ENCODE measurements at places on chromosomes 6 and 20.

DNA sequence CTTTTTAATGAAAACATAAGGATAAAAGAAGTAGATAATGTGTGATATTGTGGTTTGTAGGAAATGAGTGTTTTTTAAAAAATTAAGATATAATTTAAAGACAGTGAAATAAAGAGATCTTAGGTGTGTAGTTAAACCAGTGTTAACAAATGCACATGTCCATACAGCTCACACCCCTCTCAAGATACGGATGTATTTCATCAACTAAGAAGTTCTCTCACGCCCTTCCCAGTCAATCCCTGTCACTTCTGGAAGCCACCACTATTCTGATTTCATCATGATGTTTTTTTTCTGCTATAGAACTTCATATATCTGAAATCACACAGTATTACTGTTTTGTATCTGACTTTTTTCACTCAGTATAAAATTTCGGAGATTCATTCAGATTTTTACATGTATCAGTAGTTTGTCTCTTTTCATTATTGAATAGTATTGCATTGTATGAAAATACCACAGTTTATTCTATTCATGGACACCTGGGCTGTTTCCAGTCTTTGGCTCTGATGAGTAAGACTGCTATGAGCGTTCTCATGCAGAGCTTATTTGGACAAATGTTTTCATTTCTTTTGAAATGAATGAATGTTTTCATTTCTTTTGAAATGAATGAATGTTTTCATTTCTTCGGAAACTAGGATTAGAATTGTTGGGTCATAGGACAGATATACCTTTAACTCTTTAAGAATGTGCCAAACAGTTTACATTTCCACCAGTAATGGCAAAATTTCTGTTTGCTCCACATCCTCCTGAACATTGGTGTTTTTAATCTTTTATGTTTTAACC, 49.7 kb upstream of the ELOVL5 start:
- no peak for DNase-seq

DNA sequence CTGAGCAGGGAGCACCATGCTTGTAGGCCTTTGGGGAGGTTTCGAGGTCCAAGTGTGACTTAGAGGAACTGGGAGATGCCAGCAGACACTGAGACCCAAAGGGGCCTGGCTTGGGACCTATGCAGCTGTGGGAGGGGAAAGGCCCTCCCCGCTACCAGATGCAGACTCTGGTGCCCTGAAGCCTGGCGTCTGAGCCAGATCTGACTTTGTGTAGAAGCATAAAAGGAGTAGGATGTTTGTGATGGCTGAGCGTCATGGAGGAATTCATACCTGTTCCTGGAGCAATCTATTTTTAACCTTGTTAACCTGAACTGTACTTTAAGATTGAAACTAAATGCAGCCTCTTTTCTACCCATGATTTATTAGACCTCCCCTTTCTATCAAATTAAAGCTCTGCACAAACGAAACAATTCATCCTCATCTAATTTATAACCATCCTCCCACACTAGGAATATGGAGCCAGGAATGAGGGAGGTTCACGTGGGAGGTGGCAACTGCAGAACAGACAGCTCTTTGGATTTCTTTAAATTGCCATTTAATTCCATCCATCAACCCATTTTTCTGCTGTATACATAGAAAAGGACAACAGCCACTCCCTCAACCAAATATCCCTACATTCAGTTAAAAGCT, 172.6 kb upstream of the AGPAT4 start:
- DNase-seq, result no peak

- peak; percentile 59 for DNase-seq
These were observed 15.2 kb upstream of the ZNF335 start for GRCh38 chr20:45987108-45987780.

DNA sequence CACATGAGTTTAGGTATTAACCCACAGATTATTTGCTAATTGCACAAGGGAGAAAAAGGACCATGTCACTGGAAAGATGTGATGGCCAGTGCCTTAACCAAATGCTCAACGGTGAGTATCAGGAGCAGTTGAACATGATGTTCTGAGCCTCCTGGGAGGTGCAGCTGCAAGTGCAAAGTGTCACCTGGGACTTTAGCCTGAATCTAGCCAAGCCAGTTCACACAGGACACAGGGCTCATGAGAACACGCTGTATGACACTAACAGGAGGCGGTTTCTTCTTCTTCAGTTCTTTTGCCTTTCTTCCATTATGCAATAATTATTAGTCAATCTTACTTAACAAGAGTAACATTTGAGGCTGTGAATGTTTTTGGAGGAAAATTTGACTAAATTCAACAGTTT, 225.3 kb downstream of the THBS2 start:
- no peak for DNase-seq

GRCh38 chr6:24891004-24891403, 44.8 kb downstream of the RIPOR2 start:
- no peak for DNase-seq

DNA sequence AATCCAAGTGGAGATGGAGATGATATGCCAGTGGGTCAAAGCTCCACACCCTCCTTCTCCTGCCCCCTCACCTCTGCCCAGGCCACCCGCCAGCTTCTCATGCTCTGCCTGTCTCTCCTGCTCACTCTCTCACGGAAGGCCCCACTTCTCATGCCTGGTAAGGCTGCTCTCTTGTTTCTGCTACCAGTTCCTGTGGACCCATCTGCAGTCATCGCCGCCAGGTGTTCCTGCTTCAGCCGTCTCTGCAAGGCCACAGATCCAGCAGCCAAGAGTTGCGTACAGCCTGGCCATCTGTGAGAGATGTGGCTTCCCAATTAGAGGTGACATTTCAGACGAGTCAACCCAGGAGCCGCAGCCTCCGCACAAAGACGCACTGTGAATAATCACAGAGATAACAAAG, 40.8 kb upstream of the NXT1 start:
- DNase-seq, result no peak

- DNase-seq, result peak; percentile 50
These were observed 39.4 kb upstream of the KCNK16 start for GRCh38 chr6:39361657-39362486.

- DNase-seq, result no peak
These were observed 126.3 kb downstream of the CDKAL1 start for GRCh38 chr6:20660534-20660933.

- no peak for DNase-seq
These were observed 42.4 kb downstream of the ALDH5A1 start for GRCh38 chr6:24537082-24537699.

DNA sequence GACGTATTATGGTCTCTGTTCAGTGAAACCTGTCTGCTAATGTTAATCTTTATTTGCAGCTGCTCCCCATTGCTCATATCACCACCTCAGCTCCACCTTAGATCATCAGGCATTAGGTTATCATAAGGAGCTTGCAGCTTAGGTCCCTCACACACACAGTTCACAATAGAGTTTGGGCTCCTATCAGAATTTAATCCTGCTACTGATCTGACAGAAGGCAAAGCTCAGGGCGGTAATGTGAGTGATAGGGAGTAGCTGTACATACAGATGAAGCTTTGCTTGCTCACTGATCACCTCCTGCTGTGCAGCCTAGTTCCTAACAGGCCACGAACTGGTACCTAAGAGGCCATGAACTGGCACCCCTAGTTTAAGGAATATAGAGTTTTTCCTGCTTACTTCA, 989.7 kb downstream of the EYS start:
- no peak for DNase-seq

- DNase-seq, result no peak
These were observed 60.5 kb downstream of the HACE1 start for GRCh38 chr6:104799134-104799657.

DNA sequence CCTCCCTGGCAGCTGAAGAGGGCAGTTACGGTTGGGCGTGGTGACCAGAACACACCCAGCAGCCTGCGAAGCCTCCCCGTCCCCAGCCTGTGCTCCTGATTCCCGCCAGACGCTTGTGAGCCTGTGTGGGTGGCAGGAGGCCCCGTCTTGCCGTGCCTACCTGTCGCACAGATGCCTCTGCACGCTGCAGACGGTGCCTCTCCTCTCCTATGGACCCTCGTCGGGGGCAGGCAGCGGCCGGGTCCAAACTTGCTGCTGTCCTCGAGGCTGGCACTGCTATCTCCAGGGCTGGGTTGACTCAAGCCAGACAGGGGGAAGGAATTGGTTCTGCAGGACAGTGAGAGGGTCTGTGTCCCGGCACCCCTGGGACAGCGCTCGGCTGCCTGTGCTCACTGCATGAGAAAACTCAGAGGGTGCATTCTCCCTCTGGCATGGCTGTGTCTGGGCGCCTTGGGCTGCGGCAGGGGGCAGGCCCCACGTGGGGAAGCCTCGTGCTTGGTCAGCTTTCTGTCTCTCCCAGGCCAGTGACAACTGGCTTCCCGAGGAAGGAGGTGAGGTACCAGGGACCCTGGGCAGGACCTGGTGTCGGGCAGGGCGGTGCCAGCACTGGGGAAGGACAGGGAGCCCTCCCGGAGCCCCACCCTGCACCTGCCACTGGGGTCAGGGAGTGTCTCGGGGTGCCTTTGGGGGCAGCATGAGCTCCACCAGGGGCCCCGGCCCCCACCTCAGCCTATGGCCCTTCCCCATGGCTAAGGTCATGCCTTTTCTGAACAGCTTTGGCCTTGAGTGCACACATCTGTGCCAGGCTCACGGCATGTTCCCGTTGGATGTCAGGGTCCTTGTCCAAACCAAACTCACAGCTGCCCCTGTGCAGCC, 127.5 kb downstream of the TAF4 start:
- DNase-seq, result no peak

GRCh38 chr20:2874456-2874855, 1.2 kb downstream of the PTPRA start:
- DNase-seq, result no peak

- no peak for DNase-seq
These were observed 89.3 kb upstream of the BTN3A2 start for GRCh38 chr6:26275663-26276062.

- no peak for DNase-seq
These were observed 136.5 kb downstream of the DOK5 start for GRCh38 chr20:54611708-54612412.

GRCh38 chr6:53692172-53692571, 26.6 kb upstream of the KLHL31 start:
- DNase-seq, result no peak

DNA sequence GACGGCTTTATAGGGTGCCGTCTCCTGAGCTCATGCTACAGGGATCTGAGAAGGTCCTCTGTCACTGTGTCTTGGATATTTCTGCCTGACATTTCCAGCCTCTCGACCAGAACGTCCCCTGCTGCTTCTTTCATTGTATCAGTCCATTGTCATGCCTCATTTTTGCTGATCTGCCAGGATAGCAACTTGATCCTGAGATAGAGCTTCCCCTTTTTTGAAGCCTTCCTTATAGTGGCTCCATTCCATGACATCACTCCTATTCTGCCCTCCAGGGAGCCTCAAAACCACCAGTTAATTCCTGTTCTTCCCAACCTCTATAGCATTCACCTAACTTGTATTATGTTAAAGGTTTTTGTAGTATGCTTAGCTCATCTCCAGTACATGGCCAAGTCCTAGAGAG, 431.8 kb upstream of the NOX3 start:
- DNase-seq, result no peak

- peak; percentile 15 for DNase-seq
These were observed at the start of gene COL21A1 for GRCh38 chr6:56246881-56247653. Gene COL21A1, minus strand, starts transcription at chr6:56247580. Its CDS starts 64,962 bp downstream, at chr6:56182618.

GRCh38 chr20:58696411-58696961, 3.9 kb downstream of the NPEPL1 start:
- no peak for DNase-seq

DNA sequence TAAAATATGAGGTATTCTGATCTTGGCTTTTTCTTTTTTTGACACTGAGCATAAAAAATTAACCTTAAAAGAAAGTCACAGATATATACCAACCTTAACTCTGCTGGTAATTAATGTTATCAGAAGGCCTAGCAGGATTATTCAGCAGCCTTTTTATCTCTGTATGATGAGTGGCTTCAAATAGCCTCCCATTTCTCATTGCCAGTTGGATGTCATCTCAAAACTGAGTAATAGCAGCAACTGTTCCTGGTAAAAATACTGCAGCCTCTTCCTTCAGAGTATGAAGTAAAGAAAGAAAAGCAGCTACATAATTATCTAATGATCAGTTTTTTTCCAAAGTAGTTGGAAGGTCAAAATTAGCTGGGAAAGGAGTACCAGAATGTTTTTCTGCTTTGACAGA, 24.9 kb upstream of the HDGFL1 start:
- no peak for DNase-seq

GRCh38 chr6:53066077-53066417, 843 bp downstream of the FBXO9 start:
- peak; percentile 12 for DNase-seq

DNA sequence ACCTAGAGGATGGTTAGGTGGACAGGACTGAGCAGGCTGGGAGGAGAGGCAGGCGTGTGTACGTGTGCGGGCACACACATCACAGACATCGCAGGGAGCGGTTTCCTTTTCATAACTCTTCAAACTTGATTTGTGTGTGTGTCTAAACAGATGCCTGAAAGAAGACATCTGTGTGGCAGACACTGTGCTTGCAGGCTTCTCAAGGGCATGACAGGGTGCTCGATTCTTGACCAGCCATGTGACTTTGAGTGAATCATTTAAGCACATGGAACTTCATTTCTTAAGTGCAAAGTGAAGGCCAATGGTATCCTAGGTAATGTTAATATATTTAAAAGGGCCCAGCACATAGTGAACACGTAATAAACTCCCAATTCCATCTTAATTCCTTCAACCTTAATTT, 186.5 kb downstream of the SCP2D1 start:
- no peak for DNase-seq

DNA sequence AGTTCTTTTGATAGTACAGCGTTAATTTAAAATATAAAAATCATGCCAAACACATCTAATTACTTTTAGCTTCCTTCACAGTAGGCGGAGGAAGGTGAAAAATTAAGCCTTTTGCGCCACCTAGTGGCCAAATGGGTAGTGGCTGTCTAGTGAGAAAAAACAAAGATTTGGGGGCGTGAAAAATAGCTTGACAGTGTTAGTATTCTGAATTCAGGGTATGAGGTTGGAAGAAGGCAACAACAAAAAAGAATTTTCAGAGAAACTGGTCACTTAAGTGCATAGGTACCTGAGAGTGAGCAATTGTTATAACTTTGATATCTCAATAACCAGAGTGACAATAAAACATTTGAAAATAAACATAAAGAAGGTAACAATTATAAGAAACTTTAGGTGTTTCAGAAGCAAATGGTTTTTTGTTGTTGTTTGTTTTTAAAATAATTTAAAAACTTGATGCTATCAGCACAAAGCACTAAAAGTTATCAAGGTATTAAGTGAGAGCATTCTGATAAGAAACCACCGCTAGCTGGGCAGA, 14.3 kb downstream of the PSMB9 start:
- peak; percentile 60 for DNase-seq

Measured in NCI-H2029 (cell line).